ENCODE measurements at places on chromosomes 16 and 17.

- no peak for DNase-seq
Observed at GRCh38 chr17:2713881-2714280, 2.3 kb upstream of the CLUH start.

GRCh38 chr16:83118365-83118764, 491.6 kb downstream of the CDH13 start:
- DNase-seq = no peak

GRCh38 chr17:74128456-74129211, 74.8 kb upstream of the RPL38 start:
- DNase-seq = no peak

DNA sequence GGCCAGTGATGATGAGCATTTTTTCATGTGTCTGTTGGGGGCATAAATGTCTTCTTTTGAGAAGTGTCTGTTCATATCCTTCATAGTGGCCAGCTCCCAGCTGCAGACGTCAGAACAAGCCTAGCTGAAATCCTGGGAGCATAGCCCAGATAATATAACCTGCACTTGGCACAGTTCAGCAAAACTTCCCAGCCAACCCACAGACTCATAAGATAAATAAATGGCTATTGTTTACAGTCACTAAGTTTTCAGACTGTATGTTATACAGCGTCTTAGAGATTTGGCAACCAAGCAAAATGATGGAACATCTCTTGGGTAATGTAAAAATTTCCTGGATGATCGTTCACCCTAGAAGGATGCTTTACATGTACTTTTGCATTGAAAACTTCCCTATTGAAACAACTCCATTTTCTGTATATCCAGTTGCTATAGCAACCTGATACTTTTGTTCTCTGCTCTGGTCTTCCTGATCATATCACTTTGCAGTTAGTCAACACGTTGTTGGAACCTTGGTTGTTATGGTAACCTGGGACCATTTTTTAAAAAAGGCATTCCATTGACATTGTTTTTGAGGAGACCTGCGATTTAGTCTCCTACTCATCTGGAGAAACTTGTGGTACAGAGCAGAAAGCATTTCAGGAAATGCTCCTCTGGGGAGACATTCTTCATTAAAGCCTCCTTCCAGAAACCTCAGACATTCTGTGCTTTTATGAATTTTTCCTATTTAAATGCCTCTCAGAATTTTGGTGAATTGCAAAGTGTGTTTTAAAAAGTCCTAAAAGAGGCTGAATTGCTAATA, 378.7 kb downstream of the HS3ST4 start:
- no peak for DNase-seq

GRCh38 chr16:21339941-21340340, 61.9 kb upstream of the CRYM start:
- DNase-seq = no peak

DNA sequence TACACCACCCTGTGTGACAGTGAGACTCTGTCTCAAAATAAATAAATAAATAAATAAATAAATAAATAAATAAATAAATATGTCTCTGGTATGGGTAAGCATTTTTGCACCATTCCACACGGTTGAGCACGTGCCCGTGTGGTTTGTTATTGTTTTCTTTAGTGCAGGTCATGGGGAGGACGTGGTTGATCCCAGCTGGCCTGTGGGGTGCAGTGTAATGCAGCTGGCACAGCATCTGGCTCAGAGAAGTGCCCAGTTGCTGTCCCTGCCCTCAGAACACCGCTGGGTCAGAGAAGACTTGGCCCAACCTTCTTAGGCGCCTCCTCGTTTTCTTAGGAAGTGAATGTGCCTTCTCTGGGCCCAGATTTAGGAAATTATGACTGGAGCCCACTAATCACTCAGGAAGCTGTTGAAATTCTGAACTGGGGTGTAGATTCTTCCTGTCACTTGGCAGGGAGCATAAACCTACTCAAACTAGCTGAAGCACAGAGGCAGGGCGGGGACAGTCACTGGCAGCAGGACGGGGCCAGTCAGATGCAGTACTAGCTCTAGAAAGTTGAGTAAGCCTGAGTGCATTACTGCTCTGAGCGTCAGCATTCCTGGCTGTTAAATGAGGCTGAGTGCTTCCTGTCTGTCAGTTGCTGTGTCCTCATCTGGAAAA, 85.9 kb downstream of the SNX29 start:
- DNase-seq = no peak

- DNase-seq = no peak
Observed at GRCh38 chr16:87924041-87924810, 12.1 kb downstream of the CA5A start.
